AG04450 (cell line): ENCODE measurements at places on chromosomes 4 and X. TPM values are rescaled to one million over a fixed set of nuclear protein-coding genes. Genes with fewer than 3 reads are reported as not detected.

The GABRB1 gene
- polyA plus RNA-seq, result 7.1 and 8.1 TPM in 2 replicates

The TSPAN7 gene
- 0.07 TPM in 1 of 2 replicates, not detected in the other for polyA plus RNA-seq

The CD38 gene
- polyA plus RNA-seq, result 0.02 TPM in 1 of 2 replicates, not detected in the other

The HMX1 gene
- not detected in 2 replicates for polyA plus RNA-seq

The MAGEA2 gene
- not detected in 2 replicates for polyA plus RNA-seq

The CLDN22 gene
- not detected in 2 replicates for polyA plus RNA-seq

The FANCB gene
- polyA plus RNA-seq, result 1.5 and 2.7 TPM in 2 replicates

The NOX1 gene
- polyA plus RNA-seq, result not detected in 2 replicates

The PABPC1L2A gene
- not detected in 2 replicates for polyA plus RNA-seq

The PAGE4 gene
- polyA plus RNA-seq, result not detected in 2 replicates

The SMPX gene
- polyA plus RNA-seq, result not detected in 2 replicates

The ENPP6 gene
- 0.02 and 0.05 TPM in 2 replicates for polyA plus RNA-seq

The RNF4 gene
- 83.1 and 95.4 TPM in 2 replicates for polyA plus RNA-seq

The RAB9B gene
- 0.52 and 0.71 TPM in 2 replicates for polyA plus RNA-seq

The SSX2 gene
- not detected in 2 replicates for polyA plus RNA-seq

The FAM156B gene
- polyA plus RNA-seq, result 15.6 and 20.5 TPM in 2 replicates

The SLC16A2 gene
- polyA plus RNA-seq, result 38.5 and 42.6 TPM in 2 replicates

The PPP1R3F gene
- polyA plus RNA-seq, result 1.1 and 2.4 TPM in 2 replicates

The RBPJ gene
- polyA plus RNA-seq, result 169 and 218 TPM in 2 replicates

The ETDA gene
- not detected in 2 replicates for polyA plus RNA-seq
